Upper lobe of left lung (tissue), 6 donors: ENCODE measurements at places on chromosomes 1 and 21. TPM values are rescaled to one million over a fixed set of nuclear protein-coding genes. Genes with fewer than 3 reads are reported as not detected.

Gene SPRR3
- not detected for total RNA-seq

Gene TCEA3
- total RNA-seq = 46.7 TPM

Gene CLDN17
- total RNA-seq = not detected

Gene GJA5
- 59.9 TPM for total RNA-seq

Gene SELL
- total RNA-seq = 3.9 TPM

Gene EDEM3
- 26.8 TPM for total RNA-seq

Gene SPATA17
- 1.3 TPM for total RNA-seq

Gene KCNA2
- 0.77 TPM for total RNA-seq

Gene GPR3
- total RNA-seq = 0.54 TPM

Gene OR2T27
- not detected for total RNA-seq

Gene KCNJ6
- 0.15 TPM for total RNA-seq

GRCh38 chr1:56719171-56719570 is 74.1 kb downstream of the PRKAA2 start:
- H3K27me3 ChIP-seq = no peaks in the 10 kb centered on the region
- no peaks in the 10 kb centered on the region for H3K36me3 ChIP-seq
- DNase-seq = no peak
- H3K4me3 ChIP-seq = no peak overlapping the region
- no peaks in the 10 kb centered on the region for H3K4me1 ChIP-seq

GRCh38 chr1:3577300-3577699 is 34.0 kb downstream of the MEGF6 start:
- H3K27me3 ChIP-seq = no peaks in the 10 kb centered on the region
- H3K36me3 ChIP-seq = no peaks in the 10 kb centered on the region
- peak; percentile 30 for DNase-seq
- H3K4me3 ChIP-seq = no peak overlapping the region
- H3K4me1 ChIP-seq = peaks cover 4% of the 10 kb centered on the region

- no peaks in the 10 kb centered on the region for H3K4me1 ChIP-seq
- H3K27me3 ChIP-seq = no peaks in the 10 kb centered on the region
- H3K27ac ChIP-seq = no peak overlapping the region
- no peak for DNase-seq
- H3K4me3 ChIP-seq = no peak overlapping the region
Observed at GRCh38 chr1:216498277-216498676, 75.0 kb upstream of the USH2A start.

- no peaks in the 10 kb centered on the region for H3K36me3 ChIP-seq
- H3K4me1 ChIP-seq = no peaks in the 10 kb centered on the region
- H3K27ac ChIP-seq = no peak overlapping the region
- H3K4me3 ChIP-seq = no peak overlapping the region
- no peaks in the 10 kb centered on the region for H3K27me3 ChIP-seq
- DNase-seq = no peak
Observed at GRCh38 chr1:18397641-18398040, 83.1 kb upstream of the KLHDC7A start.

GRCh38 chr21:43697758-43698643 is 20.9 kb upstream of the PDXK start:
- peaks cover 18% of the 10 kb centered on the region for H3K36me3 ChIP-seq
- H3K4me3 ChIP-seq = no peak overlapping the region
- no peaks in the 10 kb centered on the region for H3K27me3 ChIP-seq
- no peak for DNase-seq
- H3K4me1 ChIP-seq = peaks cover 6% of the 10 kb centered on the region
- no peak overlapping the region for H3K27ac ChIP-seq

- H3K27me3 ChIP-seq = no peaks in the 10 kb centered on the region
- no peak for DNase-seq
Observed at GRCh38 chr1:59732214-59732955, 82.4 kb upstream of the HOOK1 start.

DNA sequence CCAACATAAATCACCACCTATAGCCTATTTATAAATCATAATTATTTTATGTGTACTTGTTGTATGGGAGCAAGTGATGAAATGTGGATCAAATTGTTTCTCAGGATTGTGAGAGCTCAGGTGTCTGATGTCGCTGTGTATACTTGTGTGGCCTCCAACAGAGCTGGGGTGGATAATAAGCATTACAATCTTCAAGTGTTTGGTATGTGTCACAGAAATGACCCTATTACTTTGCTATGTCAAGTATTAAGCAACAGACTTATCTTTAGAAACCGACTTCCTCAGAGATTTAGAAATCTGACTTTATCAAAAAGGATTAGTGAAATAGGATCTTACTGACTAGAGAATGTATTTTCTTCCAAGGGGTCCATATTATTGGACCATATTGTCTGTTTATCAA is 280.9 kb downstream of the TPR start:
- DNase-seq = no peak
- H3K27ac ChIP-seq = no peak overlapping the region
- no peaks in the 10 kb centered on the region for H3K27me3 ChIP-seq
- H3K4me3 ChIP-seq = no peak overlapping the region
- H3K36me3 ChIP-seq = no peaks in the 10 kb centered on the region
- H3K4me1 ChIP-seq = peaks cover 6% of the 10 kb centered on the region

GRCh38 chr1:42947965-42948732 is 10.5 kb downstream of the SLC2A1 start:
- peaks cover 26% of the 10 kb centered on the region for H3K4me1 ChIP-seq
- H3K27me3 ChIP-seq = no peaks in the 10 kb centered on the region
- no peak overlapping the region for H3K27ac ChIP-seq
- no peak overlapping the region for H3K4me3 ChIP-seq
- no peak for DNase-seq

DNA sequence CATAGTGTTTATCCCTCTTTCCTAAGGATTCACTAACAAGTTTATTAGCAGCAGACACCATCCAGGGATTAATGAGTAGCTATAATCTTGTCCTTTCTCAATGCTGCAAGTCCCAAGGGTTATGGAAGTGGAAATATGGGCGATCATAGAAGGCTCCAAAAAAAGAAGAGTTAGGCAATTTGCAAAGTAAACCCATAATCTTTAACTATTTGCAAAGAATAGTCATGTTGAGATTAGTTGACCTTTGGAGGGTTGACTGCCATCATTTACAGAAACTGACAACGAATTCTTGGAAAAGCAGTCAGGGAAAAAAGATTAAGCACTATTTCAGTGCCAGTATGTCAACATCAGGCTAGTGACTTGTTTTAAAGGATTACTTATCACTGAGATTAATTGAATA is 169.9 kb downstream of the KCNT2 start:
- no peaks in the 10 kb centered on the region for H3K36me3 ChIP-seq
- no peaks in the 10 kb centered on the region for H3K4me1 ChIP-seq
- no peak overlapping the region for H3K27ac ChIP-seq
- no peak for DNase-seq
- H3K4me3 ChIP-seq = no peak overlapping the region

DNA sequence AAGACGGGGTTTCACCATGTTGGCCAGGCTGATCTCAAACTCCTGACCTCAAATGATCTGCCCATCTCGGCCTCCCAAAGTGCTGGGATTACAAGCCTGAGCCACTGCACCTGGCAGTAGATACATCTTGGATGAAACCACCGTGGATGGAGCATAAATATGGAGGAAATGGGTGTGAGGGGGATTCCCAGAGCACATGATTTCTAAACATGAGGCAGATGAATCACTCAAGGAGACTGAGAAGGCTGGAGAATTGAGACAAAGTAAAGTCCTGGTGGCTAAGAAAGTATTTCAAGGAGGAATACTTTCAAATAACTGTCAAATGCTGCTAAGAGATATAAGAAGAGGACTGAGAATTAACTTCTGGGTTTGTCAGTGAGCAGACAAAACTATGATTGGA is 5.4 kb upstream of the PGBD5 start:
- H3K4me1 ChIP-seq = peaks cover 4% of the 10 kb centered on the region
- H3K4me3 ChIP-seq = no peak overlapping the region
- peaks cover 4% of the 10 kb centered on the region for H3K27me3 ChIP-seq
- H3K36me3 ChIP-seq = no peaks in the 10 kb centered on the region
- no peak for DNase-seq

- no peaks in the 10 kb centered on the region for H3K4me1 ChIP-seq
- H3K27ac ChIP-seq = no peak overlapping the region
- no peak overlapping the region for H3K4me3 ChIP-seq
- no peak for DNase-seq
- H3K27me3 ChIP-seq = no peaks in the 10 kb centered on the region
Observed at GRCh38 chr21:22450507-22450906, 1452.3 kb downstream of the NCAM2 start.

DNA sequence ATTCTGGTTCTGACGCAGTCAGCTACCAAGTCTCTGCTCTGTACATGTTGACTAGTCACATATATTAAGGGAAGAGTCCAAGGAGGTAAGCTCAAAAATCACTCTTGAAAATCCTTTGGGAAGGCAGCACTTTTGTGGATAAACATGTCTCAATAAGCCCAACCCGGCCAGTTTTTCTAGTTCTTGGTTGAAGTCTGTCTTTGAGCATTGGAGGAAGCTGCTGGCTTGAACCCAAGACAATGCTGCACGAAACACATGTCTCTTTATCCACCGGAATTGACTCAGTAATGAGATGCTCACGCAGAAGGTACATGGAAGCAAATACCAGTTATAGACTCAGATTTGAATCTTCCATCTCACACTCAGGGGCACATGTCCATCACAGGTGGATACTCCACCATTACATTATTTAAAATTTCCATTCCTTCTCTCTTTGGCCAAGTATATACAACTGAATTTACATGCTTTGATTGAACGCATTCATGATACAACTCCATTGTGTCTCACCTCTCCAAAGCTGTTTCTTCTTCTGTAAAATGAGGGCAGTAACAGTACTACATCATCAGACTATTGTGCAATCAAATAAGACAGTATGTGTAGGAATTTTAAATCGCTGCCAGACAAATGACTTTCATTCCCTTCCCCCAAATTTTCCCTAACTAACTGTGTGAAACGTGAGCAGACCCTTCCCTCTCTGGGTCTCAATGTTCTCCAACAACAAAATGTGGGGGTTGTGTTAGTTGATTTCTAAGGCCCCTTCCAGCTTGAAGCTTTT is 9.6 kb upstream of the GUCA2A start:
- no peaks in the 10 kb centered on the region for H3K27me3 ChIP-seq
- no peak overlapping the region for H3K4me3 ChIP-seq
- no peak for DNase-seq
- H3K4me1 ChIP-seq = peaks cover 59% of the 10 kb centered on the region
- no peaks in the 10 kb centered on the region for H3K36me3 ChIP-seq

DNA sequence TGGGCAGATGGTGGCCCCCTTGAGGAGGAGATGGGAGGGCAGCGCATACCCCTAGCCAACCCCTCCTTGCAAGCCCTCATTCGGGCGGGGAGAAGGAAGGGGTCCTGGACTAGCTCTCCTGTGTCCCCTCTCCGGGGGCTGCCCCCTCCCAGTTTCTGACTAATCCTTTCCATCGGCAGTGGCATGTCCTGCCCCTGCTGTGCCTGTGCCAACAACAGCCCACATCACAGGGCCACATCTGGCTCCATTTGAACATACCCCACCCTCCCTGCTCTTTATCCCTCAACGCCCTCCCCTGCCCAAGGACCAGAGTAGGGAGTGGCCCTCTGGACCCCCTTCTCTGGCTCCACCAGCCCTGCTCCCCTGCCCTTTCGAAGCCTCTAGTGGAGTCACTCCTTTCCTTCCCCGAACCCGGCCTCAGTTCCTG is 11.0 kb upstream of the LMNA start:
- peak overlapping the region; percentile 90 for H3K27ac ChIP-seq
- no peak overlapping the region for H3K4me3 ChIP-seq
- H3K27me3 ChIP-seq = no peaks in the 10 kb centered on the region
- peaks cover 50% of the 10 kb centered on the region for H3K4me1 ChIP-seq

DNA sequence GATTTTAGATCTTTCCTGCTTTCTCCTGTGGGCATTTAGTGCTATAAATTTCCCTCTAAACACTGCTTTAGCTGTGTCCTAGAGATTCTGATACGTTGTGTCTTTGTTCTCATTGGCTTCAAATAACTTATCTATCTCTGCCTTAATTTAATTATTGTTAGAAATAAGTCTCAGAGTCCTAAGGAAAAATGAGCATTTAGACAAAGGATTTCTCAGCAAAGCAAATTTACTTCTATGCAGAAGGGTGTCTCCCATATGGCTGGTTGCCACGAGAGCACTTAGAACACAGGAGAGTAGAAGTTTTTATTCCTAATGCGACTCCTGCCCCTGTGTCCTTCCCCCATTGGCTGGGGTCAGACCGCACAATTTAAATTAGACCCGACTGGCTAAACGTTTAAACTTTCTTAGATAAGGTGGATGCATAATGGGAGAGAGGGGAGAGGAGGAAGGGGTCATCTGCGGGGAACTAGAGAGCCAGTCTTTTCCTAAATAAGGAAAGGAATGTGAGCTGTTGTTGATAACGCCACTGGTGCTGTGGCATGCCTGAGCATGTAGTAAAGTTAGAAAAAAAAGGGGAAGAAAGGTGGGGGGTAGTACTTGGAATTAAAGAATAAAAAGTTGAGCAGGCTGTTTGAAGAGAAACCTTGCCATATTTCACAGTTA is 170.2 kb downstream of the DYRK1A start:
- DNase-seq = no peak
- no peak overlapping the region for H3K4me3 ChIP-seq
- H3K27me3 ChIP-seq = no peaks in the 10 kb centered on the region
- H3K36me3 ChIP-seq = no peaks in the 10 kb centered on the region

- peaks cover 26% of the 10 kb centered on the region for H3K4me1 ChIP-seq
- no peaks in the 10 kb centered on the region for H3K36me3 ChIP-seq
- H3K27me3 ChIP-seq = no peaks in the 10 kb centered on the region
- DNase-seq = no peak
Observed at GRCh38 chr1:109163551-109163950, 49.6 kb downstream of the ELAPOR1 start.

DNA sequence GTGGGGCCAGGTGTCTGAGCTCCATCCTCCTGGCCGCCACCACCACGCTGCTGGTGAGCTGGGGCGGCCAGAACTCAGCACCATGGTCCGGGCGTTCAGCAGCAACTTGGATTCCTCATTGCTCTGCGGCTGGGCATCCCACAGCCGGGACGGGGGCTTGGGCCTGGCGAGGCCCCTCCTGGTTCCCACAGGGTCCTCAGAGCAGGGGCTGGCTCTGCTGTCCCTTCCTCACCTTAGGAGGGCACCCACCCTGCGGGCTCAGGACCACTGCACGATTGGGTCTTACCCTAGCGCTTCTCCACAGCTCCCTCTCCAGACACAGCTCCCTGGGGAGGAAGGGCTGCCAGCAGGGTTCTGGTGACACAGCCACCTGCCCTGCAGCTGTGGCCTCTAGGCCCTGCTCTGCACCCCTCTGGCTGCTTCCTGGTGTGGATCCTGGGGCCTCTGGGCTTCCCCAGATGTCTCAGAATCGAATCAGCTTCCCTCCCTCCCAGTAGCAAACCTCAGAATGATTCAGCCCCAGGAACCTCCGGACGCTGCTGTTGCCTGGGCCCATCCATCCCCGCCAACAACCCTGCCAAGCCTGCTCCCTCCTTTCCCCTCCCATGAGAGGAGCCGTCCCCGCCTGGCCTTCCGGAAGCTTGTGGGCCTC is 25.0 kb downstream of the CRYAA start:
- peaks cover 15% of the 10 kb centered on the region for H3K4me1 ChIP-seq
- DNase-seq = peak; percentile 63
- H3K27me3 ChIP-seq = no peaks in the 10 kb centered on the region
- no peaks in the 10 kb centered on the region for H3K36me3 ChIP-seq
- no peak overlapping the region for H3K27ac ChIP-seq

- H3K27me3 ChIP-seq = no peaks in the 10 kb centered on the region
- peak overlapping the region; percentile 11 for H3K27ac ChIP-seq
- H3K4me1 ChIP-seq = peaks cover 15% of the 10 kb centered on the region
- H3K4me3 ChIP-seq = no peak overlapping the region
- DNase-seq = no peak
- no peaks in the 10 kb centered on the region for H3K36me3 ChIP-seq
Observed at GRCh38 chr1:115314765-115315164, 23.3 kb downstream of the NGF start.

GRCh38 chr1:2875707-2876561 is 74.4 kb upstream of the TTC34 start:
- no peak overlapping the region for H3K4me3 ChIP-seq
- peaks cover 7% of the 10 kb centered on the region for H3K4me1 ChIP-seq
- no peaks in the 10 kb centered on the region for H3K27me3 ChIP-seq
